ENCODE measurements at places on chromosomes 5 and 9.

DNA sequence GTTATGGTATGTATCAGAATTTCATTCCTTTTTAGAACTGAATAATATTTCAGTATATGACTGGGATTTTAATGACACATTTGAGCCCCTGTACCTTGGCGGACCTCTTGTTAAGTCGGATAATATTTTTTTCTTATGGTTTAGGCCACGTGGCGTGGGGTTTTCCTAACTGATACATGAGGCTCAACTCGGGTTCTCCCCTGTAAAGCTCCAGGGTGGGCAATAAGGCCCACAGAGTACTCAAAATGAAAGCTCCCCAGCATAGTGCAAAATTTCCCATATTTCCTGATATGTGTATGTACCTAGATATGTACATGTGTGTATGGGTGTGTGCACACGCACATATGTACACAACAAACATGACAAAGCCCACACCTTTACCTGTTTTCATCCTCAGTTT lies 24.5 kb downstream of the TICAM2 start:
- DNase-seq, result no peak

DNA sequence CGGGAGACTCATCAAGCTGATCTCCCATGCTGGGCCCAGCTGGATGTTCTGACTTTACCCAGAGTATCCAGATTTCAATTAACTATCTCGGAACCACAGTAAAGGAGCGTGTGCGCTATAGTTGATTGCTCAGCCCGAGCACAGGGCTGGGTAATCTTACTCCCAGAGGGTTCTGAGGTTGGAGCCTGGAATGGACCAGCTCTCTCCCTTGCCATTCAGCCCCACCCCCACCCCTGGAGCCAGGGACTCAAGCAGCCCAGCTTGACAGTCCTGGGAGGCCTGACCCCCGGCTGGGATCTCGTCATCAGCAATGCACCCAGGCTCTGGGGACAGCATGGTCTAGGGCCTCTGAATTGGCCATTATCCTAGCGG lies 23.7 kb upstream of the PTGES start:
- DNase-seq, result no peak

DNA sequence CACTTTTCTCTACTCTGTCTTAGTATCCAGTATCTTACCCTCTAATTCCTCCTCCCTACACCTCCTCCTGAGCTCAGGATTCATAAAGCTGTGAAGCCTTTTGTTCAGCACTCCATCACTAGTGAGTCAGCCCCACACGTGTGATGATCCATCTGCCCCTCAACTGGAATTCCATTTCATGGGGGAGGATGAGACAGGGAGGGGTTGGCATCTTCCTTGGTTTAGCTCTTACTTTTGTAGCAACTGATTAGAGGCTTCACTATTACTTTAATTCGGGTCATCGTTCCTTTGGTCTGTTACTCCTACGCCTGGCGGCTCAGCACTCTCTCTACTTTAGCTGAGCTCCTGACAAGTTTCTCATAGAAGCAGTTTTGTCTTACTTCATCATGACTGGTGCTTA lies 11.8 kb downstream of the BTNL8 start:
- no peak for DNase-seq

DNA sequence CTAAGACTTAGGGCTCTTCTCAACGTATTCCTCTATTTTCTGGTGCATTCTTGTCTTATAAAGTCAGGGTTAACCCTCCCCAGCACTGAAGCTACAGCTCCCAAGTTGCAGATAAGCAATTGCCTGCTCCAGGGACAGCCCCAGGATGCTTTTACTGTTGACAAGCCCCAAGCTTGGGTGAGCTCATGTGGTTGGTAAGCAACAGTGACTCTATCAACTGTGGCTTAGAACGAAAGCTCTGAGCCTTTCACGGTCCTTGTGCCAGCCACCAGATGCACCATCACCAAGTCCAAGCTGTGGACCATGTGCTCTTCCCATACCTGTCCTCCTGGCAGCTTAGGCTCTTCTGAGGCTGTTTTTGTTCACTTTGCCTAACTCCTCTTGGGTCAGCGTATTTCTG lies 13.5 kb downstream of the ADRB2 start:
- DNase-seq, result no peak

- no peak for DNase-seq
Measured at GRCh38 chr5:97412959-97413358, 229.9 kb upstream of the RIOK2 start.

DNA sequence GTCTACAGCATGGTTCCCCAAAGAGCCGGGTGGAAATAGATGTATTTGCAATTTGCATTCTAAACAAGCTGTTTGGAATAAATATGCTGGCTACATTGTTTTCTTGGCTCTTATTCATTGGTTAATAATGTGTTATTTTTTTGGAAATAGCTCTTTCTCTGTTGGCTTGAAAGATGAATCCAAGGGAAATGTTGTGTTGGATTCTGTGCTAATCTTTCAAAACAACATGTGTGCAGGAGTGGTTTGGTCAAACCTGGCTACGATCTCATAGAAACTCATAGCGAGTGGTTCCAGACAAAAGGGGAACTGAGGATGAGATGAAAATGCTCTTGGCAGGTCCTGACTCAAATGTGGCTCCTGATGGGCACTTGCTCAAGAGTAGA lies 63.7 kb upstream of the CXCL14 start:
- DNase-seq, result no peak

DNA sequence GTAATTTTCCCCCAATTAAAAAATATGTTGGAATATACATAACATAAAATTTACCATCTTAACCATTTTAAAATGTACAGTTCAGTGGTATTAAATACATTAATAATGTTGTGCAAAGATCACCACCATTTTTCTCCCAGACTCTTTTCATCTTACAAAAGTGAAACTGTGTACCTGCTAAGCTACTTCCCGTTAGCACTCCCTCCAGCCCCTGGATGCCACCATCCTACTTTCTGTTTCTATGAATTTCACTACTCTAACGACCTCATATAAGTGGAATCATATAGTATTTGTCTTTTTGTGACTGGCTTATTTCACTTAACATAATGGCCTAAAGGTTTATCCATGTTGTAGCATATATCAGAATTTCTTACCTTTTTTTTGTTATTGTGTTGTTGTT lies 112.9 kb downstream of the HSPA4 start:
- no peak for DNase-seq

DNA sequence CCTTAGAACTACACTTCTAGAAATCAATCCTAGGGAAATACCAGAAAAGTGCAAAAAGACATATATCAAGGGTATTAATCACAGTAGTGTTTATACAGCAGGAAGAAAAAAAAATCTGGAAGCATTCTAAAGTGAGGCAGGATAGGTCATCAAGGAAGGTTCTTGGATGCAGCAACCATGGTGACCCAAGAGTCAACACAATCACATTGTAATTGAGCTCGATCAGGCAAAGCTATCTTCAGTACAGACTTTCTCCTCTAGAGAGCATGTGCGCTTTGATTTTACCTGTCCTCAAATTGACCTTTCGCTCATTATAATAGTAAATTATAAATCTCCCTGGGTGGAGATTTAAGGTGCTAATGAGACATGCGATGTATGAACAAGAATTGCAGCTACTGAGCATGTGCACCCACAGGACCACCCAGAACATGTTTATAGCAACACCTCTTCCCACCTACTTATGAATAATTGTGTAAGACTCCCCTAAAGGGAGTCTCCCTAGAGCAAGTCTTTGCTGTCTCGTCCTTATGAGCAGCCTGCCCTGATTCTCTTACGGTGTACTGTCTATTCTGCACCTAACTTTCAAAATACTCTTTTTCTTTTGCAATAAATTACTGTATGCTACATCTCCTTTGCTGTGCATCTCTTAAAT lies 297.7 kb downstream of the ATPSCKMT start:
- no peak for DNase-seq

DNA sequence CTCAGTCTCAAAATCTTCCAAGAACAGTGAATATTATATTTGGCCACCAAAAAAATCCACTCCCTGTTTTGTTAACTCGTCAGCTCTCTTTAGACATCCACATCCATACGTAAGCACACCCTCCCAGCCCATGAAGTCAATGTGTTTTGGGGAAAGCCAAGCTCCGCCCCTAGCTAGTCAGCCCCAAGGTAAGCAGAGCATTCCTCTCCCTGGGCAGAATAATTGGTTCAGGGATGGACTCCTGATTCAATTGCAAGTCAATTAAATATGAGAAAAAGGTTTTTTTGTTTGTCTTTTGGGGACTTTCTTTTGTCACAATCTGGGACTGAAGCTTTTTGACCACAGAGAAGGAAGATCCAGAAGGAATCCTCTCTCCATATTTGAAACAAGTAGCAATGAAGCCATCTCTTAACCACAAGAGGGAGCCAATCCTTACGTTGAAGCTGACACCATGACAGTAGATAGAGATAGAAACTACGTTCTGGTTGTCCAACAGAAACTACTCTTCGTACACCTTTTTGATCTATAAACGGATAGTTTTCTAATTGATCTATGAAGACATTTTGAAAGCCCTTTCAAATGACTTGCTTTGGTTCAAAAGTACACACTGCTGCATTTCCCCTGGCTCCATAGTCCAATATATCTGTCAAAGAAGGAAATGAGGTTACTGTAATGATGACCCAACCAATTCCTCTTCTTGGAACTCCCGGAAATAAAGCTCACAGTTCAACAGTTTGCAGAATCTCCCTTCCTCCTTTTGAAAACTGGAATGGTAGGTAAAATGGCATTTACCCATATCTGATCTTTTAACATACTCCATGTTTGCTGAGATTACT lies 166.4 kb downstream of the TLE1 start:
- no peak for DNase-seq

DNA sequence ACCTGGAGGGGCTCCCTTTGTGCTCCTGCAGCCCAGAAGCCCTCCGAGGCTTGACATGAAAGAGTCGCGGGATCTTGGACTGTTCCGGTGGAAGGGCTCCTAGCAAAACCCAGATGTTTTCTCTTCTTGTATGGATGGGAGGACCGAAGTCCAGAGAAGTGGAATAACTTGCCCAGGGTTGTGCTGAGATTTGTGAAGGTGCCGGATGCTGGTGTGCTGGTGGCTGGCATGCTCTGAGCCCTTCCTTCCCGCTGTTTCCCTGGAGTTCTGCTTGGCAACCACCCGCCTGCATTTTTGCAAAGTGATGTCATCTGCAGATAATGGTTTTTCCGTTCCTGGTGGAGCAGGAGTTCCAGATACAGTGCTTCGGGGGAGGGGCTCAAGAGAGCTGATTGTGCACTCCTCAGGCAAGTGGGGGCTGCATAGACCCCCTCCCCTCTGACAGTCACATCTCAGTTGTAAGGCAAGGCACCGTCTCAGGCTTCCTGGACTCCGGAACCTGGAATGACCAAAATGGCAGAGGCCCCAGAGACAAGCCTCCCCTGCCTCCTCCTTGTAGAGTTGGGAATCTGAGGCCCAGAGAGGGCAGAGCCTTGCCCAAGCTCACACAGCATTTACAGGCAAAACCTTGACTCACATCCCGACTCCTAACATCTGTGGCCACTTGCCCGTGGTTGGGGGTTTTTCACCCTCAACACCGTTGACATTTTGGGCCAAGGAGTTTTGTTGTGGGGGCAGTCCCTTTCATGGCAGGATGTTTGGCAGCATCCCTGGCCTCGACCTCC lies 157.0 kb downstream of the RGS3 start:
- no peak for DNase-seq

GRCh38 chr9:79962836-79963235 lies 391.1 kb downstream of the TLE4 start:
- DNase-seq, result no peak

- no peak for DNase-seq
Measured at GRCh38 chr5:160547872-160548271, 126.2 kb downstream of the PTTG1 start.

DNA sequence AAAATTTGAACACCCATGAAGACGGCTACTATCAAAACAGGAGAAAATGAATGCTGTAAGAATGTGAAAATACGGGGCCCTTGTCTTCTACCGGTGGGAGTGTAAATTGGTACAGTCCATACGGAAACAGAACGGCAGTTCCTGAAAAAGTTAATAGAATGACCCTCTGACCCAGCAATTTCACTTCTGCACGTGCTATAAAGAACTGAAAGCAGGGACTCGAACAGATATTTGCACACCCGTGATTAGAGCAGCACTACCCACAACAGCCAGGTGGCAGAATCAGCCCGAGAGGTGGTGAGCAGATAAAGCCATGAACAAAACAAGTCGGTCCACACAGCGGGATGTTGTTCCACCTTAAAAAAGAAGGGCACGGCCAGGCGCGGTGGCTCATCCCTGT lies 22.6 kb upstream of the SLC12A7 start:
- no peak for DNase-seq

- DNase-seq, result no peak
Measured at GRCh38 chr5:125703616-125704015, 719.6 kb upstream of the GRAMD2B start.

- DNase-seq, result no peak
Measured at GRCh38 chr5:141709699-141710267, 27.8 kb upstream of the ARAP3 start.

DNA sequence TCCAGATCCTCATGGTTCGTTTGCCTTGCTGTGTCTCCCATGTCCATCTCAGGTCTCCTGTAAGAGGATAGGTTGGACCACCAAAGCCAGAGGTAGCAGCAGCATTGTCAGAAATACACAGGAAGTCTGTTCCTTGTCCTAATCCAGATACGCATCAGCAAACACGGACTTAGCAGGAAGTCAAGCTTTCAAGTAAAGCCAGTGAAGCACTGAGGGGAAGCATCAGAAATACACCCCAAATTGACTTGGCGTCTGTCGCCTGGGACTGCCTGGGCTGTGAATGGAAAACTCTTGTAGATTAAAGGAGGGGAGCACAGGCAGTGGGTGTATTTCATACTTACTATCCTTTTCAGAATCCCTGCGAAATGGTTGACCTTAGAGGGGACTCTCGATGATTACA lies 171.3 kb downstream of the PSAT1 start:
- DNase-seq, result no peak

DNA sequence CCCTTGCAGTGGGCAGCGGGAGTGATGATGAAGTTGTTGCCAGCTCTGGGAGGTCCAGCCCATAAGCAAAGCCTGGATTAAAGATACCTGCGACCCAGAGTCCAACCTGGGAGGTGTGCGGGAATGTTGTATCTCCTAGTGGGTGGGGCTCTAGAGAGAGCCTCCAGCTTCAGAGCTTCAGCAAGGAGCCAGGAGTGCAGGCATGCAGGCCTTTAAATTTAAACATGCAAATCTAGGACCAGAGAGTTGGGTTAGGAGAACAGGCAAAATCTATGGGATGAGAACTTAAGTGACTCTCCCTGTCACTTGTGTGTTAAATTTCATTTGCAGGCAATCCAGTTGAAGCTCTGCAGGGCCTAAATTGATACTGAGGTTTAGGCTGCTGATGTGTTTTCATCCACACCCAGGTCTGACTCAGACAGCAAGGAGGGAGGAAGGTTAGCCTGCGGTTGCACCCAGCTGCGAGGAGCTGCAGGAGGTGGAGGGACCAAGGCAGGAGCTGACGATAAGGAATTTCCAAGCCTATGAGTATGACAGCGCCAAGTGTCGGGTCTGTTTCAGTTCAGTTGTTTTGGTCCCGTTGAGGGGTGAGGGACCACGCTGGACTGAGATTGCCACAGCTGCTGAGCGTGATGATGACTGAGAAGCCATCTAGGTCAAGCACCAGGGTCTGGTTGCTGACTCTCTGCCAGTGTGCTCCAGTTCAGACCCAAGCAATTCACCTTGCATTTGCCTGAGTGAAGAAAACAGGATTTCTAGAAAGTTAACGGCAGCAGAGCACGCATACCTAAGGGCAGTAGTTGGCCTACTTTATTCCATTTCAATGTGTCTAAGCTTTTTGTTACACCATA lies 243.0 kb downstream of the ICE1 start:
- DNase-seq, result no peak
